ENCODE measurements at places on chromosomes 5 and 9. TPM values are rescaled to one million over a fixed set of nuclear protein-coding genes. Genes with fewer than 3 reads are reported as not detected.

DNA sequence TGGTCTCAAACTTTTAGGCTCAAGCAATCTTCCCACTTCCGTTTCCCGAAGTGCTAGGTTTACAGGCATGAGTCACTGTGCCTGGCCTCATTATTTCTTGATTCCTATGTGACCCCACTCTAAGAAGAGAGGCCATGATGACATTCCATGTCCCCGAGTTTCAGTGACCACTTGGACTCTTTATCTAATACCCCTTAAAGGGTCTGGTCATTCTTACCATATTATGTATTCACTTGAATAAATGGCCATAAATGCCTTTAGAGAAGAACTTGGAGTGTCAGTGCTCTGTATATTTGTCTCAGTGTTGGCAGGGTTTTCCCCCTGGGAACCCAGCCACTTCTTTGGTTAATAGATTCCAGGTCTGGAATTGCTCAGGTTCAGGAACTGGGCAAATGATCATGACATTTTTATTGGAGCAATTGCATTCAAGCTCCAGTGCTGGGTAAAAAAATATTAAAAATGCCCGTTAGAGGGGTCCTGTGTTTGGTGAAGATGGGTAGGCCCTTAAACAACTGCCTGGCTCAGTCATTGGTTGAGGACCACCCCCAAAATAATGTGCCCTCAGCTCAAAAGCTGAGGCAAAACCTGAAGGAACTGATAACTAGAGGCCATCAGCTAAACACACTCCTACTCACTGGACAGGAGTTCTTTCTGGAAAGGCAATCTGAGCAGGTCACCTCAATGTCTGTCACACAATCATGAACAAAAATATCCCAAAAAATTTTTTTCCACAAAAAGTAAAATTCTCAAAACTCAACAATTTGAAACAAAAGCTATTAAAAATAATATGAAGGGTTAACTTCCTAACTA lies 186.6 kb upstream of the ZNF608 start:
- no peak for ATAC-seq

DNA sequence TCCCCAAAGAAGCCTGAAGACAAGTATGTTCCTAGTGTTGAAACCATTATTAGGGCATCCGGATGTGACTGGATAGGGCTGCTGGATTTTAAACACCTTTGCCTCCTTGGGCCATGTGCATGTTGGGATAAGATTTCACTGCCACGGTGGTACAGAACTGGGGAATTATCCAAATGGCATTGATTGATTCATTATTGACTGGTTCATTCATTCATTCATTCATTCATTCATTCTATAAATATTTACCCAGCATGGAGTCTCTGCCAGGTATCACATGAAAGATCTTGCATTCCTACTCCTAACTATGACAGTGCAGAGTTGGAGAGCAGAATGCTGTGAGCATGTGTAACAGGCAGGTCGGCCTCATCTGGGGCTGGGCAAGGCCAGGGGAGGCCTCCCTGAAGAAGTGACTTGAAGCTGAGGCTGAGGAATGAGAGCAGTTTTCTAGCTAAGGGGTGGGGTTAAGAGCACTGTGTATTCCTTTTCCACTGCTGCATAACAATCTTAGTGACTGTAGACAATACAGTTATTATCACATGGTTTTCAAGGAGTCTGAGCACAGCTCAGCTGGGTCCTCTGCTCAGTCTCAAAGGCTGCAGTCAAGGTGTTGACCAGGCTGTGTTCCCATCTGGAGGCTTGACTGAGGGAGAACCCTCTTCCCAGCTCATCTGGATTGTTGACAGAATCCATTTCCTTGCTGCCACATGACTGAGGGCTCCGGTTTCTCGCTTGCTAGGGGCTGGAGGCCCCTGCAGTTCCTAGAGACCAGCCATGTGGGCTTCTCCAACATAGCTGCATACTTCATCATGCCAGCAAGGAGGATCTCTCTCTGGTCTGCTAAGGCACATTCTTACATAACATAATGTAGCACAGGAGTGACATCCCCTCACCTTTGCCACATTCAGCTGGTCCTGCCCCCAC lies 35.7 kb downstream of the AK8 start:
- no peak for ATAC-seq

GRCh38 chr9:34546834-34547827 lies 24.3 kb upstream of the ENHO start:
- peak; percentile 63 for ATAC-seq

DNA sequence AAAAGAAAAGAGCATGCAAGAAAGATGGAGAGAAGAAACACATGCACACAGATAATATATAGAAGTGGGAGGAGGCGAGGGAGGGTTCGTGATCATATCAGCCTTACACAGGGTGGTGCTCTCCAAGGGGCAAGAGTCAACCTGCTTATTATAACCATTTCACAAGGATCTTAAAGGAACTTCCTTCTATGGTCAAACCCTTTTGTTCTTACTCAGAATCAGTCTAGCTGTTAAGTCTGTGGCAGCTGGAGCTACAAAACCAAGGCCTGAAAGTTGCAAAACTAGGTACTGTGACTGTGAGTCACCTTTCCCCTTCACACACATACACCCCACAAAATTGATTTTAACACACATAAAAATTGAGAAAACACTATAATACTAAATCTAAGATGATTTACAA lies 18.5 kb upstream of the ERMP1 start:
- ATAC-seq, result no peak

DNA sequence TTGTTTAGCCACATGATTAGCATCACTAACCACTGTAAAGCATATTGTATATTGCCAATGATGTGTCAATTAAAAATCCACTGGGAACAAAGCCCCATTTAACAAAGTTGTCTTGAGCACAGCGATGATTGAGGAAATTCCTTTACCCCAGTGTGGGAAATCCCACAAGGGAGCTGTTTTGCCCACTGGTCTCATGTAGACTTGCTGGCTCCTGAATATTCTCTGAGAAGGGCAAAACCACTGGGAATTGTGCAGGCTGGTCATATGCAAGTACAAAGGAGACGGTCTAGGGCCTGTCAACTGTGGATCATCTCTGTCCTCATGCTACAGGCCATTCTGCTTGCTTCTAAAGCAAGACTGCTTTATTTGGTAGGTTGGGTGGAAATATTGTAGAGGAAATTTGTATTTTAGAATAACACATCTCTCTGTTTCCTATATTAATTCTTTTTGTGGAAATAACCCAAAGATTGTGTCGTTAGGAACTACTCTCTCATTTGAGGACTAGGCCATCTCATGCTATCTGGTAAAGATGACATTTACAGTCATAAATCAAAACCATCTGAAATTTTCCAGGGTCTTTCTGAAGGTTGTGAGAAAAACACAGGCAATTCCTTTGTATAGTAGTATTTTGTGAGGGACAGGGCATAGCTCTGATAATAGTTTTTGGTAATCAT lies 60.2 kb downstream of the PARP8 start:
- no peak for ATAC-seq

Gene PCDHB15
- 0.25 TPM for total RNA-seq
